Fibroblast of skin of back (primary cell): ENCODE measurements at places on chromosomes 11 and 22.
A peak's percentile ranks its signal among the peaks of the same experiment; 100 is the strongest.

DNA sequence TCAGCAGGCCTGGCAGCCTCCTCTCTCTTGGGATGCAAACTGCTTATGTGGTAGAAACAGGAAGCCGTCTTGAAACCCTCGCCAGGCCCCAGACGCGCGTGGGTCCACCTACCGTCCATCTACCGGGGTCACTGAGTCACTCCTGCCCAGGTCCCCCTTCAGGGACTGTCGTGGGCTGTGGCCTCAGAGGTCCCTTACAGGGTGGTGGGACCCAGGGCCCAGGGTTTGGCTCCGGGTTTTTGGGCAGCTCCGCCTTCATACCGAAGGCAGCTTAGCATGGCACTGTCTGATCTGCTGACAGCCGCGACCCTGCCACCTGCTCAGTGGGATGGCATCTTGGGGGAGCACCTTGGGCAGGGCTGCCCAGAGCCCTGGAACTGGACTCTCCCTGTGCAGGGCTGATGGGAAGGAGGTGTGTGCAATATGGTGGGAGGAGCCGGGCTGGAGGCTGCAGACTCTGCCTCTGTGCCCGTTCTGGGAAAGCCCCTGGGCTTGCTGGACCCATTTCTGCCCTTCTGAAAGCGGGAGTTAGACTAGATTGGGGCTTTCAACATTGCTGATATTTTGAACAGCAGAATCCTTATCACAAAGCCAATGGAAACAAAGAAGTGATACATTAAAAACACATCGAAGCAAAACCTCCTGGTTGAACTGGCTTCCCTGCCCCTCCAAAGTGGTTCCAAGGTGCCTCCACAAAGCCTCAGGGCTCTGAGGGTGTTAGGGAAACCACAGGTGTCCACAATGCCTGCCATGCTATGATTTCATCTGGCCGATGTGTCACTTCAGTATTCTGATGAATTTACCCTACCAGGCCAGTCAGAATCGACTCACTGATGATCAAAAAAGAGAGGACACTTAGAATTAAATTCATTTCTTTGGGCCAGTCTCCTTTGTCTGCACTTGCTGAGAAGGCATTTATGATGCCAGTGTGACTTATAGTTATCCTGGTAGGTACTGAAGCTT lies 316.5 kb downstream of the KIRREL3 start:
- DNase-seq, result no peak

- no peak for DNase-seq
Observed at GRCh38 chr11:27166130-27166529, 125.5 kb downstream of the BBOX1 start.

DNA sequence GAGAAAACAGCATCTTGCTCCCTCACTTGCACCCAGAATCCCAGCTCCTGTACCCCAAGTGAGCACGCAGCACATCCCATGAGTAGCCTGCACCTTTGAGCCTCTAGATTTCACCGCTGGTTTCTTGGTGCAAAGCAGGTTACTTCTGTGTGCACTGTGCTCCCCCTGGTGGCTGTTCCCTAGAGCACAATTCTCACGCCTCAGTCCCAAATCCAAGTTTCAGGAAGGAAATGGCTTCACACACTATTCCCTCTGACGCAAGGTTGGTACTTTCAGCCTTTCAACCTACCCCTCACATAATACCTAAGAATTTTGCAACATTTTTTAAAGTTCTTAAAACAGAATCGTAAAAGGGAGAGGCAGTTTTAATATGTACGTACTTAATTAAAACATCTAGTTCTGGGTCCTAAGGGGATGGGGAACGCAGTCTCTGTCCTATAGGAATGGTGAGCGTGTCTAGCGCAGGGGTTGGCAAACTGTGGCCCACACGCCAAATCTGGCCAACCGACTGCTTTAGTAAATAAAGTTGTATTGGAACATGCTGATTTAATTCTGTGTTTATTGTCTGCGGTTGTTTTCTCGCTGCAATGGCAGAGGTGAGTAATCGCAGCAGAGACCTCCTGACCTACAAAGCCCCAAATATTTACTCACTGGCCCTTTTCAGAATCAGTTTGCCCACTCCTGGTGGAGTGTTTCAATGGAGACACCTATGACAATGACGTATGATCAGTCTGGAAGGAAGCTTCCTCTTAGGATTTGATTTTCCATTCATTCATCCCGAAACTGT lies 27.5 kb downstream of the DHCR7 start:
- DNase-seq, result peak; percentile 22

- DNase-seq, result no peak
Observed at GRCh38 chr11:96033095-96033494, 109.2 kb upstream of the MTMR2 start.

DNA sequence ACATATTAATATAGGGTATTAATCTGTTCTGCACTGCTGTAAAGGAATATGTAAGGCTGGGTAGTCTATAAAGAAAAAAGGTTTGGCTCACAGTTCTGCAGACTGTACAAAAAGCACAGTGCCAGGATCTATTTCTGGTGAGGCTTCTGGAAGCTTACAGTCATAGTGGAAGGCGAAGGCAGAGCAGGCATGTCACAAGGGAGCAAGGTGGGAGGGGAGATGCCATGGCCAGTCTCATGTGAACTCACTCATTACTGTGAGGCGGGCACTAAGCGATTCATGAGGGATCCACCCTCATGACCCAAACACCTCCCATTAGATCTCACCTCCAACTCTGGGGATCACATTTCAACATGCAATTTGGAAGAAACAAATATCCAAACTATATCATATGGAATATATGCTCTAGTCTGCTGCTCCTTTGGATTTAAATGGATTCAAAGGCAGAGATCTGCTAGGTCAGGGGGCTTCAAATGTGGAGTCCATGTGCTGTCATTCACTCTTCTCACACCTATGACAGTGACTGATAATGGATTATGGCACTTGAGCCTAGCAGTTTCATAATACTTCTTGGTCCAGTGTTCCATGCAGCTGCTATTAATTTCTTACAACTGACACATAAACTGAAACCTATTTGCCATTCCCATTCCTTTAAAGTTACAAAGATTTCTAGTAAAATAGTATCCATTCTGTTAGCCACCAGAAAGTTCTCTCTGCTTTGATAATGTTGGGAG lies 146.0 kb downstream of the ATG16L2 start:
- DNase-seq, result no peak

DNA sequence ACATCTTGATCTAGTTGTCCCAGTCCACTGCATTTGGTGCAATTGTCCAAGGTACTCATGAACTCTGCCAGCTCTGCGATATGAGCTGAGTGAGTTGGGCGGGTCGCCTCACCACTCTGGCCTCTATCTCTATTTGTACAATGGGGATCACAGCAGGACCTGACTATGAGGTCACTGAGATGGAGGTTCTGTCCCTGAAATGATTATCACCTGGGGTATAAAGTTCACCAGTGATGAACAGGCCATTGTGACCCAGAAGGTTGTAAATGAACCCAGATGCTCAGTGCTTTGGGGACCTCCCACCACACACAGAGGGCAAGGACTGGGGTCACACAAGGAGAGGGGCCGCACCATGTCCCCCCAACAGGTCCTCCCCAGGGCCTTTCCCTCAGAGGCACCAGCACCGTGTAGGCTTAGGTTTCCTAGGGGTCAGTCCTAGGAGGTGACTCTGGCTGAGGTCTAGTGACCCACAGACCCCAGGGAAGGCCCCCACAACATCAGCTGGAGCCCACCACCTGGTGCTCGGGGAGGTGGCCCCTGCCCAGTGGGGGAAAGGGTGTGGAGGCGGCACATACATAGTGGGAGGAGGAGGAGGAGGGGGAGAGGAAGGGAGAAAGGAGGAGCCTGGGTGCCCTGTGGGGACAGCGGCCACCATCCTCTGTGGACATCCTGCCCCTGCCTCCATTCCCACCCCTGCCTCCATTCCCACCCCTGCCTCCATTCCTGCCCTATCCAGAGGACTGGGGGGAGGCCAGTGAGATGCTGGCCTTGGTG lies 25.0 kb upstream of the IGLL1 start:
- DNase-seq, result no peak

DNA sequence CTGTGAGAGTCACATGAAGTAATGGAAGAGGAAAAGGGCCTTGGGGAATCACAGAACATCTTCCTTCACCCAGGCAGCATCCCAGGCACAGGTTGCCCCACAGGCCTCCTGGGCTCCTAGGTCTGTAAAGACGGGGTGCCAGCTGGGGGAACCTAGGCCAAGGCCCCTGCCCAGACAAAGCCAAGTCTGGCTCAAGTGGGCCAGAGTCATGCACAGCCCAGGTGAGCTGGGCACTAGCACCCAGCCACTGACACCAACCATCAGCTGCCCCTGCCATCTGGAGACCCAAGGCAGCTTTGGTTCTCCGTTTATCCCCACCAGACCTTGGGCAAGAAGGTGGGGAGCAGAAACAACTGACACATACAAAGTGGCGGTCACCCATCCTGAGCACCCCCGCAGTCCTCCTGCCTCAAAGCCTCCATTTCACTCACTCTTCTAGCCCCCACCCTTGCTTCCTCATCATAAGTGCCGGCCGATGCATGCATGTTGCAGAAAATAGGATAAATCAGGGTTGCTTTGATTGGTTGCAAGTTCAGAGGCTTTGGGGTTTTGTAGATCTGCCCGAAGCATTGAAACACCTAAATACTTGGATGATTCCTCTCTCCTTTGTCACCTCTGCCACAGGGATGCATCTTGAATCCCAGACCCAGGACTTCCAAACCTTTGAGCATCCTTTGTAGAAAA lies 26.5 kb upstream of the TMPRSS4 start:
- DNase-seq, result no peak

DNA sequence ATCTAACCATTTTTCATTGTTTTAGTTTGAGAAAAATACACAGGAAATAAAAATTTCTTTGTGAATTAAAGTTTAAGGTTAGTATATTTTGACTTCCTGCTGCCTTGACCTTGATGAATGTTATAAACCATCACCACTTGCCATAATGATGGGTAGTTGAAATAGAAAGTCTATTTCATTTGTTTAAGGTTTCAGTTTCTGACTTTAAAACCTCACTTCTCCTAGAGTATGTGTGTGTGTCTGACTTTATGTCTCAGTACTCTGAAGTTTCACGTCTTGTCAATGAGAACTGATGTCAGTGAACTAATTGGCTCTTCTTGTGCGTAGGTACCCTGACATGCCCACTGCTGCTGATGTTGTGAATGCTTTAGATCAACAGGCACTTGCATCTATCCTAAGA lies 188.2 kb downstream of the METTL15 start:
- no peak for DNase-seq

DNA sequence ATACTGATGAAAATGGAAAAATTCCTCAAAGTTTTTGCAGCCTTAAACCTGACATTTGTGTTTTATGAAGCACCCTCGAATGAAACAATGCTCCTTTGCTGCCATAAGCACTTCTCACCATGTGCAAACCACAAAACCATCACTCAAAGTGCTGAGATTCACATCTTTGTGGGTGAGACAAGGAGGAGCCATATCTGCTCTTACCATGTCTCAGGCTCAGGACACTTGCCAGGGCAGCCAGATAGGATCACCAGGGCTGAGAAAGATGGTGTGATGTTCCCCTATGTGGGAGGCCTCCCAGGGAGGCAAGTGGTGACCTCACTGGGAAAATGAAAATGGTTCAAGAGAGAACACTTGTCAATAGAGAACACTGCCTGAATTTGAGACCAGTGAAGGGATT lies 120.4 kb downstream of the CCDC34 start:
- DNase-seq, result peak; percentile 76

- peak; percentile 61 for DNase-seq
Observed at GRCh38 chr11:37657645-37658044, 1059.6 kb upstream of the RAG2 start.

DNA sequence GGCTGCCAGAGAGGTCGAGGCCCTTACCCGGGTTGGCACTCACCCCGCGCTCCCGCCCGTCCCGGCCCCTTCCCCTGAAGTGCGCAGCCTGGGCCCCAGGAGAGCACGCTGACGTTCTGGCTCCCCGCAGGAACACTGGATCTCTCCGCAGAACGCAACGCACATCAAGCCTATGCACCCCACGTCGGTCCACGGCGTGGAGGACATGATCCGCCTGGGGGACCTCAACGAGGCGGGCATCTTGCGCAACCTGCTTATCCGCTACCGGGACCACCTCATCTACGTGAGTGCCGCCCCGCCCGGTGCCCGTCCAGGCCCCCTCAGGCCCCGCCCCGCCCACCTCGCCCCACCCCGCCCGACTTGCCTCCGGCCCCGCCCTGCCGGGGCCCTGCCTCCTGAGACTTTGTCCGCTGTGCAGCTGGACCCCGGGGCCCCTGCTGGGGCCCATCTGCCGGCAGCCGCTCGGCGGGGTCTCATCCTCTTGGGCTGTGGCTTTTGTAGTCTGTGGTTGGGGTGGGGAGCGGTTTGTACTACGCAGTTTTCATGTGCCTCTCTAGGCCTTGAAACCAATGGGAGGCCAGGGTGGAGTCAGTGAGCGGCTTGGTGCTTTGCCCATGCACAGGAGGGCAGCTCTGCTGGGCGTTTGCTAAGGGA lies 19.7 kb downstream of the MYO7A start:
- peak; percentile 9 for DNase-seq

- DNase-seq, result no peak
Observed at GRCh38 chr11:19209617-19210370, 8.0 kb upstream of the CSRP3 start.

- no peak for DNase-seq
Observed at GRCh38 chr22:35522225-35523149, 18.1 kb upstream of the RASD2 start.

- no peak for DNase-seq
Observed at GRCh38 chr11:128239306-128239705, 348.1 kb downstream of the ETS1 start.

DNA sequence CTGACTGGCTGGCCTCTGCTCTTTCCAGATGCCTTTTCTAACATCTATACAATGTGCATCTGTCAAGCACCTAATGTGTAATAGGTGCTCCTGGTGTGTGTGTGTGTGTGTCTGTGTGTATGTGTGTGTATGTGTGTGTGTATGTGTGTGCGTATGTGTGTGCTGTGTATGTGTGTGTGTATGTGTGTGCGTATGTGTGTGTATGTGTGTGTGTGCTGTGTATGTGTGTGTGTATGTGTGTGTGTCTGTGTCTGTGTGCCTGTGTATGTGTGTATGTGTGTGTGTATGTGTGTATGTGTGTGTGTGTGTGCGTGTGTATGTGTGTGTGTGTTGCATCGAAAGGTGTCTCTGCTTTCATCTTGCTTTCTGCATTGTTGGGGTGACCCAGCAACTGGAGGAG lies 57.9 kb downstream of the PKNOX2 start:
- no peak for DNase-seq
